ENCODE measurements at places on chromosomes 12 and 14.

DNA sequence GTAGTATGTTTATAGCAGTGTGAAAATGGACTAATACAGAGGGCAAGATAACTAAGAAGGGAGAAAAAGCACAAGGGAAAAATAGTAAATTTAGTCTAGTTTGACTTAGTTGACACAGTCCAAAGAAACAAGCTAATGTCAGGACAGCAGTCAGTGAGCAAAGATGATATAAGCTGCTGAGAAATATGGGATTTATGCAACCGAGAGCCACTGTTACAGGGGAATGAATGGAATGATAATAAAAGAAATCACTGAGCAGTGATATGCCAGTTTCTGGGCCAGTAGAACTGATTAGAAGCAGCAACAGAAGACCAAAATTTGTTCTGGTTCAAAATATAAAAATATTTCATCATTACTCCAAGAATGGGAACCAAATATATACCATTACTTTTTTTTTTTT, 60.1 kb downstream of the R3HDM2 start:
- DNase-seq = no peak

DNA sequence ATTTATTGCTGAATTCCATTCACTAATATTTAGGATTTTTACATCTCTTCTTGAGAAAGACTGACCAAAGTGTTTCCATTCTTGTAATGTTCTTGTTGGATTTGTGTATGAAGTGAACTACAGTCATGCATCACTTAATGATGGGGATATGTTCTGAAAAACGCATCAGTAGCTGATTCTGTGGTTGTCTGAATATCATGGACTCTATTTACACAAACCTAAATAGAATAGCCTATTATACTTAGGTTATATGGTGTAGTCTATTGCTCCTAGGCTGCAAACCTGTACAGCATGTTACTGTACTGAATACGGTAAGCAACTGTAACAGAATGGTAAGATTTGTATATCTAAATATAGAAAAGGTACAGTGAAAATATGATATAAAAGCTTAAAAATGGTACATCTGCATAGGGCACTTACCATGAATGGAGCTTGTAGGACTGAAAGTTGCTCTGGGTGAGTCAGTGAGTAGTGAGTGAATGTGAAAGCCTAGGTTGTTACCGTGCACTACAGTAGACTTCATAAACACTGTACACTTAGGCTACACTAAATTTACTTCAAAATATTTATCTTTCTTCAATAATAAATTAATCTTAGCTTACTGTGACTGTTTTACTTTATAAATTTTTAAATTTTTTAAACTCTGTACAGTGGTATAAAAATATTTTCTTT, 27.6 kb upstream of the P2RX4 start:
- DNase-seq = no peak

GRCh38 chr12:6052940-6053329, 71.5 kb downstream of the VWF start:
- no peak for DNase-seq

DNA sequence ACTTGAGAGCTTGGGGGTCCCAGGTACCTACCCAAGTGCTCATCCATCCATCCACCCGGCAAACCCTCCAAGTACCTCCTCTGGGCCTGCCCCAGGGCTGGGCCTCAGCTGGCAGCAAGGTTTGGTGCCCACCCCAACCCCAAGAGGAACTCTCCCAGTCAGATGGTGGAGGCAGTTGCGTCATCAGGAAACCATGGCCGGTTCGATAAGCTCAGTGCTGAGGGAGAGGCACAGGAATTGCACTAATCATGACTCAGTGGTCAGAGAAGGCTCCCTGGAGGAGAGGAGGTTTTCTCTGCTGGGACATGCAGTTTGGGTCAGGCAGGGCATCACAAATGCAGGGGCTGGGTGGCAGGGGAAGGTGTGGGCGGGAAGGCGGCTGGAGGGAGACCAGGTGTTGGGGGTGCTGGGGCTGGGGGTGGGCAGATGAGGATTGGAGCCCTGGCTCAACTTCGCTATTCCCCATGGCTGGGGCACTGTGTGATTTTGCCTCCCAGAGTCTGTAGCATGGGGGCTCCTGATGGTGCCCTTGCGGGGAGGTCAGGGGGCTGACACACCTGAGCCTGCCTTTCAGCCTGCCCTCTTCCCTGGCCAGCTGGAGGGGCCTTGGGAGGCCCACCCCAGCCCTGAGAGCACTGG, 32.2 kb downstream of the SH2B3 start:
- DNase-seq = no peak
